ENCODE measurements at places on chromosomes 2 and 18.

GRCh38 chr18:74496508-74497323, 553 bp downstream of the CNDP2 start:
- no peak for DNase-seq

- no peak for DNase-seq
Observed at GRCh38 chr2:217672472-217672871, 330.3 kb downstream of the TNS1 start.

GRCh38 chr2:22894761-22895160, 490.2 kb upstream of the KLHL29 start:
- no peak for DNase-seq

DNA sequence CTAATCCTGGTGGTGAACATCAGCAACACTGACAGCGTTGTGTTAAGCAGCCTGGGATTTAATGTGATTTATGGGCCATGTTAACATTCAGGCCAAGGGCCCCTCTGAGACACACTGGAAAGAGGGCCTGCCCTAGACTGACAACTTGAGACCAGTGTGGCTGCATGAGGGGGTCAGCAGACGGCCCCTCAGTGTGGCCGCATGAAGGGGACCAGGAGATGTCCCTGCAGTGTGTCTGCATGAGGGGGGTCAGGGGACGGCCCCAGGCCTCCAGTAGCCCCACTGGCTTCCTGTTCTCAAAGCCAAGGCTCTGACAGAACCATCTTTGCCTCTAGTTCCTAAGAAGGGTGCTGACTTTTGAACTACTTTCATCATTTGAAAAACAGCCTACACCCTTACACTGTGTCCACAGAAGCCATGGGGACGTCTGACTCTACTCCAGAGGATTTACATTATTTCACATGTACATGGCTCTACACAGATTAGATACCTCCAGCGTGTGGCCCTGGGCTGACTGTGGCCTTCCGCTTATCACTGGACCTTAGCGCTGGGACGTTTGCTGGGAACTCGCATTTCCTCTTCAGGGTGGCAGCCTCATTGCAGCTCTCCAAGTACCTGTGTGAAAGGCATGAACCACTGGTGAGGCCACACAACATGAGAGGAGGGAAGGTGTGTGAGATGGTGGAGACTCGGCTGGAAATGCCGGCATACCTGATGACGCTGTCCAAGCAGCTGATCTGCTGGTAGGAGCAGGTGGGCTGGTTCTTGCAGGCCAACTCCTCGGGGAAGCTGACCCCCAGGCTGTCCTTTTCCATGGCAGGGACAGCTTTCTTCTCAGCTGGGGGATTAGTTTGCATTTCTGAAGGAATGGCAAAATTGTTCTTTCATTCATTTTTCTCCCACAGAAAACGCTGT, 18.2 kb upstream of the HES6 start:
- DNase-seq, result no peak

DNA sequence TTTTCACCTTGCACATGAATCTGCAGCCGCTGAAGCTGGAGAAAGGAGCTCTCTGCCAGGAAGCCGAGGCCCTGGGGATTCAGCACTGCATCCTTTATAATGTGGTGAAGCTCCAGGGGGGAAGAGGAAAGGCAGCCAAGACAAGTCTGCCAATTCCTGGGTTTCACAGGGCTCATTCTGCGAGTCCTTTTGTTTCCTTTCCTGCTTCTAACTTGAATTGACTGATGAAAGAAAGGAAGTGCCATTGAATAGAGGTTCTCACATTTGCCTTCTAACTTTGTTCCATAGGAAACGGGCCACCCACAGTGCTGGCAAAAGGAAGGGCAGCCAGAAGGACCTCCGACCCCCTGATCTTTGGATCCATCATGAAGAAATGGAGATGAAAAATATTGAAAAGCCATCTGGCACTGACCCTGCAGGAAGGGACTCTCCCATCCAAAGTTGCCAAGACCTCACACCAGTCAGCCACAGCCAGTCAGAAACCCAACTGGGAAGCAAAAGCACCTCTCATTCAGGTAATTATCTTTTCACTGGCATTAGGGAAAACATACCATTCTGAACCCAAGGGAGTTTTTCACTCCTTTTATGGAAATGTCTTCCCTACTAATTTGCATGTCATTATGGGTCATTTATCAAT, 765.4 kb downstream of the MBD2 start:
- DNase-seq, result no peak

DNA sequence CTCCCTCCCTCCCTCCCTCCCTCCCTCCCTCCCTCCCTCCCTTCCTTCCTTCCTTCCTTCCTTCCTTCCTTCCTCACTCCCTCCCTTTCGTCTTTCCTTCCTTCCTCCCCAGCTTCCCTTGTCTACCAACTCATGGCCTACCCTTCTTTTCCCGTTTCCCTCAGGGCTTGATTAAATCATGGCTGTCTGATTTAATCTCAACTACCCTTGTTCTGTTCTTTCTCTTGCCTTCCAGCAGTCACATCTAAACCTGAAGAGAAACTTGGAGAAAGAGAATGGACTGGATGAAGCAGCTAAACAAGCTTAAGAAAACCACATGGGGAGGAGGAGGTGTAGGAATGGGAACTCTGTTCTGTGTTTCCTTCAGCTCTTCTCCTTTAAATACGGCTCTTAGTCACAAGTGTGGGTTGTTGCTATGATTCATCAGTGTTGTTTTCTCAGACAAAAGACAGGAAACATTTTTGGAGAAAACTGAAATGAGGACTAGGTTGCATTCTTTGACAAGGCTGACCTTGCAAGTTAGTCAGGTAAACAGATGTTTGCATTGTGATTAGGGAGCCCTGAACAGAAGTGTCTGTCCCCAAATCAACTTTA, 177.9 kb downstream of the LRRTM1 start:
- DNase-seq, result peak; percentile 6

DNA sequence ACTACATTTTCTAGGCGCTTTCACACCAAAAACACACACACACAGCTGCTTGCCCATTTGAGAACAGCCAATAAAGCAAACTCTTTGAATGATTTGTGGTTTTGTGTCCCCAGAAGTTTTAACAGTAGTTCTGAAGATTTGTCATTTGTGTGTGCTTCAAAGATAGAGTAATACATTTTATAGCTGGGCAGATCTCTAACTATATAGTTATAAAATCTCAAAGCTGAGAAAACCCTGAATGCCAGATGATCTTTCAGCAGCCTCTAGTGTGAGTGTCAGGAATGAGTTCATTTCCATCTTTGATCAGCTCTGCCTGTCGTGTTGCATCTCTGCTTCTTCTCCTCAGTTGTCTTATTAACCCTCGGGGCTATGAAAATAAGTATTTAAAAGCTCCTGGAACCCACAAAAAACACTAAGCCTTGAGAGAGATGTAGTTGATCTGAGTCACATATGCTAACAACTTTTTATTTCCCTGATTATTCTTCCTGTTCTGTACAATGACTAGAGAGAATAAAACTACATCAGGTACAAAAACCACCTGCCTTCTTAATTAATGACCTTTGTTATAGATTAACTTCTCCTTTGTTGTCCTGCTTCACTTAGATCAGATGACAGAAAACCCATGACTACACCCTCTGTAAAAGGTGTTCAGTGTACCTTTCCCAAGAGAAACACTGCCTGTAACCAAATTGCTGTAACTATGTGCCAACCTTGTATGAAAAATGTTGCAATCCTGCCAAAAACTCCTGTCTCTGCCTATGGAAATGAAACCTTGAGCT, 30.0 kb upstream of the SLC3A1 start:
- DNase-seq, result no peak

DNA sequence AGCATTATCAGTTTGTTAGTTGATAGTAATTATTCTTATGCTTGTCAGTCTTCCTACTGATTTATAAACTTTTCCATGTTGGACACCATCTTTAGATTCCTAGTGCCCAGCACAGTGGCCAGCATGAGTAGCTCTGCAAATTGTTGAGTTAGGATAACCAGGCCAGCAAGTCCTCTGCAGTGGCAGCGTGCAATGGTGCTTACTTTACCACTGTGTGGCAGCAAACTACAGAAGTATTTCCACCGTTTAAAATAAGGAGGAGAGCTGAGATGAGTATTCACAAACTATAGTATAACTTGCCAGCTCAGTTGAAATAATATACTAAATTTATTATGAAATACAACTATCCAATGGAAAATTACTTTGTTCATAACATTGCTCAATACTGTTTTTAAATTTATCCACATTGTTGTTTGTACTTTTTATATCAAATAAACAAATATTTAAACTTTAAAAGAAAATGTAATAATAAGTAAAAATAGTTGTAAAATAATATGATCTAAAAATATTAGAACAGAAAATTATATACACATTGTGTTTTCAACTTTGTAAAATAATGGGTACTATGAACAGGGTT, 9.3 kb upstream of the THADA start:
- peak; percentile 35 for DNase-seq

DNA sequence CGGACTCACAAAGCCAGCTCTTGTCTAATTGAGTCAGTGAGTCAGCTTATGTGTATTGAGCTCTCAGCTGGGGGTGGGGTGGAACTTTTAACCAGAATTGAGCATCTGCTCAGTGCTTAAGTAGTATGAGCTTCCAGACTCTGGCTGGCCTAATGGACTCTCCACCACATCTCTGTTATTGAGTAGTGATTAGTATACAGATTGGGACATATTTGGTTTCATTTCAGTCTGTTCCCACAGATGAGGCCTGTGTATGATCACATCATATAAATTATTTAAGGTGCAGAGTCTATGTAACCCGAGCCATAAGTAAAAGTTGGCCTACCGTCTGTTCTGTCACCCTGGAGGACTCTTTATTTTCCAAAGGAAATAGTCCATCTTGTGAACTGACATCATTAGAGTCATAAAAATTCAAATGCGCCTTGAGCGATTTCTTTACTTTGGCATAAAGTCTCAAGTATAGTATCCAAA, 152.1 kb downstream of the THSD7B start:
- no peak for DNase-seq

- no peak for DNase-seq
Observed at GRCh38 chr2:227308784-227309183, 16.3 kb upstream of the MFF start.

DNA sequence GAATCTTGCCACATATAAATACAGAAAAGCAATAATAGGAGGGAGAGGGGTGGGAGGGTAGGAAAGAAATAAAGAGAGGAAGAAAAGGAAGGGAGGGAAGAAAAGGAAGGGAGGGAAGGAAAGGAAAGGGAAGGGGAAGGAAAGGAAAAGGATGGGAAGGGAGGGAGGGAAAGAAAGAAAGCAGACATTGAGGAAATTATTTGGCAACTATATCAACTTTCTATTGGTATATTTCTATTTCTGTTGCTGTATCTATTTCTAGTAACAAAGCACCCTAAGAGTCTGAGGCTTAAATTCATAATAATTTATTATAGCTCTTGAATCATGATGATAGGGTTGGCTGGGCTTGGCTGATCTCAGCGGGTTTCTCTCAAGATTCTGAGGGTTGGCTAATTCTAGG, 648.0 kb downstream of the CCDC85A start:
- DNase-seq, result no peak

DNA sequence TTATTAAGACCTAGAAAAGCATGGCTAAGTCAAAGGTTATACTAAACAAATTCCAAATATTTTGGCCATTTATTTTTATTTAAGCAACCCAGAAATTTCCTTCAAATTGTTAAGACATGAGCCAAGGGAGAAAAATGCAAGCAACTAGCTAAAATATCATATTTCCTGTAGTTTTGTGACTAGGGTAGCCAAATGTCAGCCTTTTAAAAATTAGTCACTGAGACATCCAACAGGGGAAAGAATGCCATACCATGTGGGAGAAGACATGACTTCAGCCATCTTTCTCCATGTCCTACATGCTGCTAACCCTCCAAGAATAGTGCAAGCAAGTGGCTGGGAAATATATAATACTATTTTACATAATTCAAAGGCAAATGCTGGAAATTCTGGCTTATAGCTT, 197.9 kb downstream of the DSEL start:
- DNase-seq, result no peak

- DNase-seq, result no peak
Observed at GRCh38 chr2:1739322-1739957, 4.9 kb downstream of the PXDN start.

- DNase-seq, result no peak
Observed at GRCh38 chr2:64700133-64700809, 46.6 kb upstream of the SERTAD2 start.

- no peak for DNase-seq
Observed at GRCh38 chr2:226337941-226338600, 461.5 kb downstream of the IRS1 start.

DNA sequence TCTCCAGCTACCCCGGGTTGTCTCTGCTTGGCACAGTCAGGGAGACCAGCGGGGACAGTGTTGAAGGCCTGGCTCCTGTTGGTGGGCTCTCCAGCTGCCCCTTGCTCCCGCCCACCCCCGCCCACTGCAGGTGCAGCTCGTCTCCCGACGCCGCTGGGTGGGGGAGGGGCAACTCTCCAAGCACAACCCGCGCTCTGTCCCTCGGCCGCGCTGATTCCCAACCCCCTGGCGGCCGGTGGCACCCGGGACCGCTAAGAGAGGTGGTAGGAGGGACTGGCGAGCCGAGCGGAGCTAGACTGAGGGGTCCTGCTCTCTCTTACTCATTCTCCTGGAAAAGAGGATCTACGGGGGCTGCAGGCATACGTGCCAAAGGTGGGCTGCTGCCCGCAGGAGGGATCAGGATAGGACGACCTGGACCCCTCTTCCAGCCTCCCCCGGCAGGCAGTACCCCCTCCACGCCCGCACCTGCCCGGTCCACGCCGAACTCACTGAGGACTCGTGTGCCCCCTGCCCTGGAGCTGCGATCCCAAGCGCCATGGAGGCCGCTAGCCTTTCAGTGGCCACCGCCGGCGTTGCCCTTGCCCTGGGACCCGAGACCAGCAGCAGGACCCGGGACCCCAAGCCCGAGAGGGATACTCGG, 44.5 kb downstream of the DDX18 start:
- no peak for DNase-seq

- DNase-seq, result no peak
Observed at GRCh38 chr2:175462246-175462645, 280.7 kb upstream of the ATP5MC3 start.

- no peak for DNase-seq
Observed at GRCh38 chr2:176917-177316, 86.9 kb downstream of the SH3YL1 start.
